ENCODE measurements at places on chromosomes 12 and 14. TPM values are rescaled to one million over a fixed set of nuclear protein-coding genes. Genes with fewer than 3 reads are reported as not detected.

The VWF gene
- total RNA-seq, result 1.4 TPM

The SERPINA9 gene
- not detected for total RNA-seq

The ADAM20 gene
- total RNA-seq, result 1.3 TPM

The LMO3 gene
- 3.6 TPM for total RNA-seq

The POMT2 gene
- total RNA-seq, result 15.2 TPM

The TMEM63C gene
- total RNA-seq, result 1.9 TPM

The GYS2 gene
- not detected for total RNA-seq

The CCDC196 gene
- total RNA-seq, result not detected

The ALX1 gene
- total RNA-seq, result 1.2 TPM

The BICDL1 gene
- total RNA-seq, result 1.8 TPM

The CLBA1 gene
- 2.8 TPM for total RNA-seq

The RDH16 gene
- total RNA-seq, result 0.09 TPM

The FAM186B gene
- total RNA-seq, result 2.7 TPM

The C14orf39 gene
- 0.18 TPM for total RNA-seq

The PCNX1 gene
- total RNA-seq, result 47.4 TPM

The BHLHE41 gene
- 9.2 TPM for total RNA-seq

The DTX1 gene
- total RNA-seq, result not detected

The JKAMP gene
- 105 TPM for total RNA-seq

The NFATC4 gene
- total RNA-seq, result 77.9 TPM

The TMTC1 gene
- 12.8 TPM for total RNA-seq

The NDRG2 gene
- total RNA-seq, result 10.5 TPM

The CACNA1C gene
- total RNA-seq, result 6.0 TPM

The PLCZ1 gene
- total RNA-seq, result 0.18 TPM

The C12orf42 gene
- not detected for total RNA-seq
